ELF-1 (cell line): ENCODE measurements at places on chromosomes 16 and 17.
A peak's percentile ranks its signal among the peaks of the same experiment; 100 is the strongest.

DNA sequence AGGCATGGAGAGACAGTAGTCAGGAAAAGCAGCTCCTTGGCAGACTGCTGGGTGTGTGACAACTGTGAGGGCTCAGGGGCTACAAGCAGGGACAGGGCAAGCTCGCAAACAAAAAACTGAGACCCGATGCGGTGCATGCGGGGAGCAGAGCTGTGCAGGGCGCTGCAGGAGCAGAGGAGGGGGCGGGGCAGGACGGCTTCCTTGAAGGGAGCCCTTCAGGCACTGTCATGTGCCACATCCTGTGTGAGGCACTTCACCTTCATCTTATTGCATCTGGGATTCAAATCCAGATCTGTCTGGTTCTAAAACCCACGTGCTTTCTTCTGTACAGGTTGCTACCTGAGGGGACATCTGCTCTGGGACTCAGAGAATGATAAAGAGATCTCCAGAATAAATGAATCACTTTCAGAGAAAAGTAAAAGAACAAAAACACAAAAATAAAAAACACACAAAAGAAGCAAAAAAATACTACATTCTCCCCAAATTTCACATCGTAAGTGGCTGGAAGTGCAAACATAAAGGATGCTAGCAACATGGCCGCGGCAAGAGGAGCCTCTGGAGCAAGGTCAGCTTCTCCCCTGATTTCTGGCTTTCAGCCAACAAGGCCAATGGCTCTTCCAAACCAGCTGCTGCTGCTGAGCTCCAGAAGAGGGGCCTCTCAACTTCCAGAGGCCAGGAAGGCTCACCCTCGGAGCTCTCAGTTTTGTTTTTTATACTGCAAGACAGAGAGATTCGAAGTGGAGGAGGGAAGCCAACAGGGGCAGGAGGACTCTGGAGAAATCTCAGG, 14.2 kb downstream of the LYRM9 start:
- DNase-seq: peak; percentile 25

DNA sequence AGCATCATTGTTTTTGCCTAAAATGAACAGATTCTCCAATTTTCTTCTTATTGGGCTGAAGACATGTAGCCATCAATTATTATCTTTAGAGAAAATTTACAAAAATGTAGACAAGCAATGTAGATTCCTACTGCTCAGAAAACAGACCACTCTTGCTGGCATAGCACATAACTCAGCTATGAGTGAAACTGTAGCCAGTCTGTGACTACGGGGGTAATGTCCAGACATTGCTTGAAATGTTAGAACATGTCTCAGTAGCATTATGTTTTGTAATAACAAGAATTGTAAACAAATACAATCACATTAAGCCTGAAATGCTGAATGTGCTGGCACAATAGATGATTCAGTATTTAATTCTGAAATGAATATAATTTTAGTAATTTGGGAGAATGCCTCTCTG, 265.7 kb upstream of the KCNJ16 start:
- DNase-seq: no peak

DNA sequence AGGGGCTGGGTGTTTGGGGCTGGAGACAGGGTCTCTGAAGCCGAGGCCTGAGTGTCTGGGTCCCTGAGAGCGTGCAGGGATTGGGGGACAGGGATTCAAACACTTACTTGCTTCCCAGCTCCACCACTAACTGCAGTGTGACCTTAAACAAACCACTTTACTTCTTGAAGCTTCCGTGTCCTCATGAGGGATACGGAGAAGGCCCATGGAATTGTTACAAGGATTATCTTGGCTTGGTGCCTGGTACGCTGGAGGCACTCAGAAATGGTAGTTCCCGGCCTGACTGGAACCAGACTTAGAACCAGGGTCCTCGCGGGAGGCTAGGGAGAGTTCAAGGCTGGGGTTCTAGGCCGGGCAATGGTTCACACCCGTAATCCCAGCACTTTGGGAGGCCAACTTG, 2.9 kb upstream of the CXCL16 start:
- no peak for DNase-seq

- DNase-seq: no peak
These were observed 13.6 kb downstream of the ATPAF2 start for GRCh38 chr17:18025241-18025944.

DNA sequence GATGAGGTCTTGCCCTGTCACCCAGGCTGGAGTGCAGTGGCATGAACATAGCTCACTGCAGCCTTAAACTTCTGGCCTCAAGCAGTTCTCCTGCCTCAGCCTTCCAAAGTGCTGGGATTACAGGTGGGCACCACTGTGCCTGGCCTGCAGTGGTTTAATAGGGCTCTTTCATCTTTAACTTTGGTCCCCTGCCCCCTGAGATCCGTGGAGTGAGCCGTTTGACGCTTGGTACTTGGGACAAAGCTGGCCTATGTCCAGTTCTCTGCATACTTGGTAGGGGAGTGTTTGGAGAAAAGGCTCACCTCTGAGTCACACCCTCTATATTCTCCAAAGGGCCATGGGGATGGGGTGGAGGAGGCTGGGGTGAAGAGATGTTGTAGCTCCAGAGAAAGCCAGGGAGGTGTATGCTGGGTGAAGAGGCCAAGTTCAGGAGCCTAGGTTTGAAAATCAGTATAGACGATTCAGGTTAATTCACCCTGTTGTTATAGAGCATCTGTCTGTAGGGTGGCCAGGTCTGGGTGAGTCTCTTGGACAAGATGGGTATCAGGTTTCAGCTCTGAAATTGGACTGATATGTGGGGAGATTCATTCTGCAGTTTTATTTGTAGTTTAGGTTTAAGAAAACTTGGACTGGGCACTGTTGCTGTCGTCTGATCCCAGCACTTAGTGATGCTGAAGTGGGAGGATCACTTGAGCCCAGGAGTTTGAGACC, 17.6 kb downstream of the ABCC1 start:
- DNase-seq: no peak

DNA sequence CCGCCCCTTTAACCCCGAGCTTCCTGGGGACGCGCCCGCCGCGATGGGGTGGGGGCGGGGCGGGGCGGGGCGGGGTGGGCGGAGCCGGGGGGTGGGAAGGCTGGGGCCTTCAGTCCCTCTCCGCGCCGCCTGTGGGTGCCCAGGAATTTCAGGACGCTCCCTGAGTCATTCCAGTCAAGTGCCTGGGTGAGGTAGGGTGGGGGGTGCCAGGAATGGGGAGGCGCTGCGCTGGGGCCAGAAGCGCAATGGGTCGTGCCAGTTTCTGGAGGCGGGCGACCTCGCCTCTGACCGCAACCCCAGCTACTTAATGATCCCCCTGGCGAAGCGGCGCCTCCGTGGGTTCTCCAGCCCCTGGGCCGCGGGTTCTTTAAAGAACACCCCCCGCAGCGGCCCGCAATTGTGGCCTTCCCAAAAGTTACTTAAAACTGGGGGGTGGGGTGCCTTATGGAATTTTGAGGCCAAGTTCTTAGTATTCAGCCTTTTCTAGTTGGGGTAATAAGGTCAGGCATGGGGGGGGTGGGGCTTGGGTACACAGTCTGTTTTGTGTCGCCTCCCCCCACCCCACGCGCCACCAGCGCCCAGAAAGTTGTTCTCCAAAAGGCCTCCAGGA, 826 bp upstream of the GSE1 start:
- DNase-seq: peak; percentile 57

- no peak for DNase-seq
These were observed 238.0 kb upstream of the TBX2 start for GRCh38 chr17:61161615-61162134.

DNA sequence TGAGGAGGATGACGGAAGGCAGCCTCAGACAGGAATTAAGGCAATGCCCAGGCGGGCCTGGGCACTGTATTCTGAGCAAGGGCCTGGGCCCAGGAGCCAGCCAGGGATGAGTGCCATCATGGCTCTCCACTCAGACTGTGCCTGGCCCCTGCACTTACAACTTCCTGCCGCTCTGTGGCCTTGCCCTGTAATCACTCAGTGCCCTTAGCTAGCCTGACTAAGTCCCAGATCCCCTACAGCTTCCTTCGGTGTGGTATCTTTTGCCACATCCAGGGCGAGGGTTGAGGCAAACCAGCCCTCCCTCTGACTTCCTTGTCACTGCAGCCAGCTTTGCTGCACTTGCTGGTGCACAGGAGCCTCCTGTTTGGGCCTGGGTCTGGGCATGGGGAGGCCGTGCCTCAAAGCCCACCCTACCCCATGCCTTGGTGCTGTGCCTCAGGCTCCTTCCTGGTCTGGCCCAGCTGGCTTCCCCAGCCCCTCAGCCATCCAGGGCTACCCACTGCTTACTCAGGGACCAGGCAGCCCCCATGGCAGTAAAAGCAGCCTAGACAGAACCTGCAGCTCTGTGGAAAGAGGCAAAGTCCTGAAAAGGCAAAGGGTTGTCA, 9.3 kb downstream of the SLC46A1 start:
- DNase-seq: no peak

DNA sequence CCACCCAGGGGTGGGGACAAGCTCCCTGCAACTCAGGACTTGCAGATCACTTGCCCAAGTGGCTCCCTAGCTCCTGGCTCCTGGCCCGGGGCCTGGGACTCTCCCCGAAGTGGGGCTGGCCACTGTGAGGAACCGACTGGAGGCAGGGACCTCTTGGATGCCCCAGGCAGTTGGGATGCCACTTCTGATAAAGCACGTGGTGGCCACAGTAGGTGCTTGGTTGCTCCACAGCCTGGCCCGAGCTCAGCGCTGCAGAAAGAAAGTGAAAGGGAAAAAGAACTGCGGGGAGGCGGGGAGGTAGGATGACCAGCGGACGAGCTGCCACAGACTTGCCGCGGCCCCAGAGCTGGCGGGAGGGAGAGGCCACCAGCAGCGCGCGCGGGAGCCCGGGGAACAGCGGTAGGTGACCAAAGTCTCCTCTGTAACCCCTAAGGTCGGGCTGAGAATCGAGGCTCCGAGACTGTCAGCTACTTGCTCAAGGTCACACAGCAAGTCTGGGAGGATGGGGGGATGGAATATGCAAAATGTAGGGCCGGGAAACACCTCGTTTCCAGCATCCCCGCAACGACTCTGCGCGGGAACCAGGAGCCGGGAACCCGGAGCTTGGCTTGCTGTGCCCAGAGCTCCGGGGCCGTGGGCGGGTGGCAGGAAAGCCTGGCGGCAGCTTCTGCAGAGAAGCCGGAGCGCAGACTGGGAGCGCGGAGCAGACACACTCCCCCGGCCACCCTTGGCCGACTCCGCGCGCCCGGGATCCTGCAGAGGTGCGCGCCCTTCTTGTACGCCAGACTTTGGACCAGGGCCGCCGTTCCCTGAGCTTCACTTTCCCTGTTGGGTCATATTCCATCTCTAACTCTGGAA, 1.9 kb downstream of the CIITA start:
- DNase-seq: no peak

- DNase-seq: no peak
These were observed 4.2 kb downstream of the SOCS1 start for GRCh38 chr16:11251525-11252481.

DNA sequence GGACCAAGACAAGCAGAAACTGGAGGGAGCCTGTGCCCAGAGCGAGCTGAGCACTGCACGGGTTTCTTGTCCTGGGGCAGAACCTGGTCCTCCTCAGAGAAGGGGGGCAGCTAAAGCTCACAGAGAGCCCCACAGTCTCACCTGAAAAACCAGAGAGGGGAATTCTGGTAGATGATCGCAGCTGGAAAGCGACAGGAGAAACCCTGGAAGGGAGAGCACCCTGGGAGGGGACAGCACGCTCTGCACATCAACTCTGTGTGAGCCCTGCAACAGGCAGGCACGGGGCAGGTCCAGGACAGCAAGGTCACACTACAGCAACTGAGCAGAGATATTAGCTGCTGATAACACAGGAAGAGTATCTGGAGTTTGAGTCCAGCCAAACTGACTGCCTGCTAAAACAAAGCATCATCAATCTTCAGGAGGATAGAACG, 18.2 kb downstream of the ZCCHC14 start:
- DNase-seq: no peak

GRCh38 chr16:19389246-19389645, 28.4 kb upstream of the TMC5 start:
- DNase-seq: peak; percentile 62

GRCh38 chr16:52068447-52069074, 478.4 kb downstream of the TOX3 start:
- peak; percentile 38 for DNase-seq

GRCh38 chr17:62688398-62689160, 61.1 kb downstream of the MRC2 start:
- no peak for DNase-seq

- no peak for DNase-seq
These were observed 9.4 kb upstream of the MAP2K3 start for GRCh38 chr17:21275047-21275578.

GRCh38 chr16:88787579-88788314, 2.7 kb upstream of the PIEZO1 start:
- no peak for DNase-seq

DNA sequence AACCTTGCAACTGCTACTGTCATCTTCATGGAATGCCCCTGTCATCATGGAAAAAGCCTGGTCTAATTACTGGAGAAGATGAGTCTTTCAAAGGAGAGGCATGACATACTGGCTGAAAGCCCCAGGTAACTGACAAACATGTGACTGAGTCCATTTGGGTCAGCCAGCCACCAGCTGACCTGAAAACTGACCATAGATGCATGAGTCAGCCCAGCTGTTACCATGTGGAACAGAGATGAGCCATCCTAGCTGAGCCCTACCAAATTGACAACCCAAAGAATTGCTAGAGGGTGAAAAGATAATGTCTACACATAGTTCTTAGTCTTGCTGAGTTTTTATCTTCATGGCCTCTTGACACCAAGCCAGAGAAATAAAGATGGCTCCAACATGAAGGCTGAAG, 311.8 kb downstream of the UTP18 start:
- DNase-seq: no peak

DNA sequence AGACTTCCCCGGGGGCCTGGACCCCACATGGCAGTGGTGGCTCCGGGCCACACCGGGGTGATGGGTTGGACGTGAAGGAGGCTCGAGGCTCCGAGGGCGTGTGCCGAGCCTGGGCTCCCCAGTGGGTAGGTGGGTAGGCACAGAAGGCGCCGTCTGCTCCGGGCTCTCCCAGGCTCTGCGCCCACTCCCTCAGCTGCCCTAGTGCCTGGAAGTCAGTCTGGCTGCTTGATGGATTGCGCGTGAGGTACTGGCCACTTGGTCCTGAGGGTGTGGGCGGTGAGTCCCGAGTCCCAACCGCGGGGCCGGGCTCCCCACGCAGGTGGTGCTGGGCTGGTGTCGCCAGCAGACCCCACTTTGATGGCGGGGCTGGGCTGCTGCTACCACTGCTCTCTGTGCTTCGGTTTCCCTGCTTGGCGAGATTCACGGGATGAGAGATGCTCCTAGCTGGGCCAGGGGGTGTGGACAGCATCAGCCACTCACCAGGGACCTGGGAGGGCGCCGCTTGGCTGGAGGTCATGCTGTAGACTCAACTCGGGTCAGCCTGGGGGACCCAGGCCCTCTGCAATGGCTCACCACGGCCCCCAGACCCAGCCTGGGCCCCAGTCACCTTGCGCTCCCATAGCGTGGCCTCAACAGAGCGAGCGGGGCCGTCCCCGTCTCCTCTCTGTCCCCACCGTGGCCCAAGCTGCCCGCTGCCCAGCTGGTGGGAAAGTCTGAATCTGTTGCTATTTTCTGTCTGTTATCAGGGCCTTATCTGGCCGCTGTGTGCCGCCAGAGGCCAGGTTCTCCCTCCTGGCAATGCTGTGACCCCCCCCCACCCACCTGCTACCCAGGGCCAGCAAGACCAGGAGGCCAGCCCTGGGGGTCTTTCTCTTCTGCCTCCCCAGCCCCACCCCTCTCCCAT, 26.1 kb downstream of the ZFPM1 start:
- no peak for DNase-seq
